ENCODE measurements at places on chromosomes 6 and 20. TPM values are rescaled to one million over a fixed set of nuclear protein-coding genes. Genes with fewer than 3 reads are reported as not detected.
A peak's percentile ranks its signal among the peaks of the same experiment; 100 is the strongest.

GRCh38 chr6:83511901-83512681 lies at the start of gene PRSS35:
TSS of gene PRSS35 (plus strand) at chr6:83512534. CDS start at chr6:83523442, 10,908 bp downstream.
- H3K4me3 ChIP-seq: peak within 1 kb of the TSS; percentile 90
- peak within 1 kb of the TSS; percentile 33 for H3K27ac ChIP-seq
- H3K4me1 ChIP-seq: peaks cover 29% of the 10 kb centered on the region
- H3K27me3 ChIP-seq: no peaks in the 10 kb centered on the region
- peak; percentile 16 for DNase-seq
- no peaks in the 10 kb centered on the region for H3K36me3 ChIP-seq

- no peaks in the 10 kb centered on the region for H3K36me3 ChIP-seq
- H3K4me3 ChIP-seq: no peak overlapping the region
- H3K27me3 ChIP-seq: peaks cover 47% of the 10 kb centered on the region
- no peak overlapping the region for H3K27ac ChIP-seq
Measured at GRCh38 chr6:50826037-50826761, 7.5 kb downstream of the TFAP2B start.

GRCh38 chr6:126657561-126658175 lies 317.8 kb downstream of the CENPW start:
- H3K27me3 ChIP-seq: no peaks in the 10 kb centered on the region
- no peak overlapping the region for H3K27ac ChIP-seq

Gene ABCF1
- total RNA-seq: 67.3 TPM

Gene RWDD1
- total RNA-seq: 79.4 TPM

- no peaks in the 10 kb centered on the region for H3K27me3 ChIP-seq
- H3K4me1 ChIP-seq: peaks cover 18% of the 10 kb centered on the region
- H3K27ac ChIP-seq: peak overlapping the region; percentile 34
- no peaks in the 10 kb centered on the region for H3K36me3 ChIP-seq
- DNase-seq: peak; percentile 77
- H3K4me3 ChIP-seq: no peak overlapping the region
Measured at GRCh38 chr6:168956884-168957730, 296.5 kb downstream of the THBS2 start.

- DNase-seq: no peak
- H3K4me1 ChIP-seq: peaks cover 9% of the 10 kb centered on the region
- H3K36me3 ChIP-seq: no peaks in the 10 kb centered on the region
Measured at GRCh38 chr20:60269573-60270162, 311.4 kb downstream of the CDH26 start.

Gene NKX2-4
- not detected for total RNA-seq

DNA sequence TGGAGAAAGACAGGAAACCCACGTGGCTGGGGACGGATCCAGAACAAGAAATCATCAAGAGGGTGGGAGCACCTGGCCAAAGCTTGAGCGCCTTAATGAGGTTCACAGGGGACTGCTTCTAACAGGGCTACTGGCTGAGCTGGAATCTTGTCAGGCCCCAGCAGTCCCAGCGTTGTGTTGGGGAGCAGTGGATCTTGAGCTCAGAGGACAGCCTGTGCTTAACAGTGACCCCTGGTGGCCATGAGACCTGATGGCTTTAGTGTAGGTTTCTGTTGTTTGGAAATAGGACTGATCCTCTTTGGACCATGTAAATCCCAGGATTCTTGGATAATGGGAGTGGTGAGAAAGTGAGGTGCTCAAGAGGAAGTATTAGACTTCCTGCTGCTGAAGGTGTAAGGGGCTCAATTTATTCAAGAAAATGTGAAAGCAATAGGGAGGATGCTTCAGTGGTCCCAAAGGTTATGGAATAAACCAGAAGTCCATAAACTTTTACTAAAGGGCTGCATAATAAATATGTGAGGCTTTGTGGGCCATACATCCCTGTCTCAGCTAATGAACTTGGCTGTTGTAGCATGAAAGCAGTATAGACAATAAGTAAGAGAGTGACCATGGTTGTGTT lies 216.2 kb downstream of the NFATC2 start:
- H3K27me3 ChIP-seq: no peaks in the 10 kb centered on the region
- DNase-seq: peak; percentile 32
- no peak overlapping the region for H3K4me3 ChIP-seq
- peaks cover 31% of the 10 kb centered on the region for H3K4me1 ChIP-seq

- H3K27ac ChIP-seq: no peak overlapping the region
- no peaks in the 10 kb centered on the region for H3K27me3 ChIP-seq
- H3K4me1 ChIP-seq: no peaks in the 10 kb centered on the region
- DNase-seq: no peak
Measured at GRCh38 chr20:9966966-9967365, 67.8 kb upstream of the ANKEF1 start.

DNA sequence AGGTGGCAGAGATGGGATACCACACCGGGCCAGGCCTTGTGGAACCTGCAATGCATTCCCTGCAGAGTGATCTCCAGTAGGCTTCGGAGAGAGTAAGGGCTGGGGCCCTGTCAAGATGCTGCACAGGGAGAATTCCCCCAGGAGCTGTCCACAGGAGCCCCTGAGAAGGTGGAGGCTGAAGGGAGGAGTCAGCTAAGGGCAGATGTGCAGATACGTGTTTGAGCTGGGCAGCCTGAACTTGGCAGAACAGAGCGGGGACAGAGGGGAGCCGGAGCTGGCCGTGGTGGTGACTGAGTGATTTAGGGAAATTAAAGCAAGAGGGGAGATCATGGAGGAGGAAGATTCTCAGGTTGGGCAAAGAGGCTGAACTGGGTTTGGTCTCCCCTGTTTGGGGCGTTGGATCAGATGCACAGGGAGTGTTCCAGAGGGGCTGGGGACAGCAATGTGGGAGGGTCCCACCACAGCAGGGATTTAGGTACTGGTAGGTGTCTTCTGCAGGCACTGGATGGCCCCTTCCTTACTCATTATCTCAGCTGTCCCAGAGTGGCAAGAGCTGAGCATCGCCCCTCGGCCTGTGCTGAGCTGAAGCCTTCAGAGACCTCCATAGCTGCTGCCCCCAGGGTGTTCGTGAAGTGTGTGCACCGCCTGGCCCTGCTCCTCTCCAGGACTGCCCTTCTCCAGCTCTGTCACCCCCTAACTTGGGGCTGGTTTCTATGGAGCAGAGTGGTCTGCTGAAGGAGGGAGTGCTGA lies 3.8 kb upstream of the NCR2 start:
- no peak for DNase-seq
- H3K4me3 ChIP-seq: no peak overlapping the region
- H3K27ac ChIP-seq: no peak overlapping the region
- no peaks in the 10 kb centered on the region for H3K4me1 ChIP-seq
- H3K27me3 ChIP-seq: peaks cover 56% of the 10 kb centered on the region

Gene TRDN
- not detected for total RNA-seq

Gene SIRPA
- 62.3 TPM for total RNA-seq

DNA sequence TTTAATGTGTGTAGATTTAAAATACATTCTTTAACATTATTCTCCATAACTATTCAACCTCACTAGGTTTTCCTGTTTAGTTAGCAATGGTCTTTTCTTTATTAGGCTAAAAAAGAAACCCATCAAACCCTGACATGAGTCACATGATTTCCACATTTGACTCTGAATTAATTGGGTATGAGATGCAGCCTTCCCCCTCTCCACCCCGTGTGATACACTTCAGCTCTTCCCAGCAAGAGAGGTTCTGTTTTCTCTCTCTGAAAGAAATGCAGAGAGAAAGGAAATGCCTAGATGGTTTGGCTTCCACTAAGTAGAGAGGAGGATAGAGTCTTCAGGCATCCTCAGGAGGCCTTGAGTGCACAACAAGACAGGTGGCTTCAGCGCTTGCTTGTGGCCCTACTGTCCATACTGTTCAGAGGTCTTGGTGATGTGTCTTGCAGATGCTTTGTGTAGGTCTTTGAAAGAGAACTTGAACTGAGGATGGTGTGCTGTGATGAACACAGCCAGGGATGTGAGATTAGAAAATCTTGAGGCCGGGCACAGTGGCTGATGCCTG lies 17.3 kb downstream of the FARS2 start:
- peaks cover 4% of the 10 kb centered on the region for H3K36me3 ChIP-seq
- no peaks in the 10 kb centered on the region for H3K27me3 ChIP-seq

All from HFFc6 (cell line).